ENCODE measurements at places on chromosomes 4 and X.

GRCh38 chrX:155259752-155260151 lies 4.5 kb downstream of the RAB39B start:
- DNase-seq, result no peak

DNA sequence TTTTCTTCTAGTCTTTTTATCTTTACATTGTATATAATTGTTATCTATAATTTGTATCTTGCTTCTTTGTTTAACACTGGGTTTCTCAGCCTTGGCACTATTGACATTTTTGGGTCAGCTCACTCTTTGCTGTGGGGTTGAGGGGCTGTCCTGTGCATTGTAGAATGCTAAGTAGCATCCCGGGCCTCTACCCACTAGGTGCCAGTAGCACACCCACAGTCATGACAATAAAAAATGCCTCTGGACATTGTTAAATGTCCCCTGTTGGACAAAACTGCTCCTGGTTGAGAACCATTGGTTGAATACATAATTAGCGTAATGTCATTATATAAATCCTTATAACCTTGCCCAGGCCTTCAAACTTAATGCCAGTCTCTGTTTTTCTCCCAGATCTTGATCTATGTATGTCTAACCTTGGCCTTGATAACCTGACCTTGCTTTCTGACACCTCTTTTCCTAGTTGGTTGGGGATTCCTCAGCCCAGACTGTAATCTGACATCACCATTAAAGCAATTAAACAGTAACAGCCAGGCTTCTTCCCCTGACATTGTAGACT lies 46.1 kb downstream of the DCX start:
- no peak for DNase-seq

GRCh38 chr4:182748283-182748682 lies 168.9 kb downstream of the DCTD start:
- DNase-seq, result no peak

DNA sequence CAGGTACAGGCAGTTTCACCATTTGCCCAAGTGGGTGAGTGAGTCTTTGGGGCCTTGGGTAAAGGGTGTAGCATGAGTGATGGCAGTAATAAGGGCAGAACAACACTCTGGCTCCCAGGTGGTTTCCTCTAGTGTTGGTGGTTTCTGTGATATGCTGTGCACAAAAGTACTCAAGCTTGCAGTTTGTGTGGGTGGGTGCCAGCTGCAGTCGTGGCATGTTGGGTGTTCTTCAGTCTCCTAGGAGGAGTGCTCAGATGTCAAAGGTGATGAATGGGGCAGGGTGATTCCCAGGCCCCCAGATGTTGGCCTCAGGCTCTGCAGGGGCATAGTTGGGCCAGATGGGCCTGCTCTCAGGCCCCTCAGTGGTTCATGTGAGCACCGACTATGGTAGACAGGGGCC lies 166.1 kb upstream of the KLF8 start:
- no peak for DNase-seq

DNA sequence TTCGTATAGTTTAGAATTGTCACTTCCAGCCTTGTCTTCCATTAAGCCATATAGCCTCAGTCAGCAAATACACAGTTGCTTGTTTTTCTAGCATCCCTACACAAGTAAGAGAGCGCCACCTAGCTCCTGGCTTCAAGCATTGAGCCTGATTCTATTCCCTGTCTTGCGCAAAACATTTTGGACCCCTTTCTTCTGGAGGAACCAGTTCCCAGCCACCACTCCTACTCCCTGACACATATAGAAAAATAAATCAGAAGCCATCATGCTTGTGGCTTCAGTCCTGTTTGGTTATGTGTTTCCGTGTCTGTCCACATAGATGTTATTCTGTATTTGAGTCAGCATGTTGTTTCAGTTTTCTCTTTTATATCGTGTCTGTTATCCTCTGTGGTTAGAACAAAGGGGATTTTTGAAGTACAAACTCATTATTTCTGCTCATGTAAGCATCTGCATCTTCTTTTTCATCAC lies 59.9 kb downstream of the GK start:
- DNase-seq, result peak; percentile 1

DNA sequence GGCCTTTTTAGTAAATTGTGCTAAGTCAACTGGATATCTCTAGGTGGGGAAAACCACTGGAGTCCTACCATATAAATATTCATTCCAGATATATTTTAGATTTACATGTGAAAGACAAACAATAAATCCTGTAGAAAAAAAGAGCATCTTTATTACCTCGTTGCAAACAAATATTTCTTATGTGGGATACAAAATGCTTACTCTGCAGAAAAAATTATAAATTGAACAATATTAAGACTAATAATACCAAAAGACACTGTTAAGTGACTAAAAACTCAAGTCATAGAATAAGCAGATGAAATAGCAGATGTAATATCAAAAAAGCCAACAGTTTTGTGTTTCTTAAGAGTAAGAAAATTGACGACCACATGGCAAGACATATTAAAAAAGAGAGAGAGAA lies 43.8 kb downstream of the SULT1B1 start:
- no peak for DNase-seq

- no peak for DNase-seq
Measured at GRCh38 chrX:49300703-49301102, 2.7 kb upstream of the GAGE10 start.

DNA sequence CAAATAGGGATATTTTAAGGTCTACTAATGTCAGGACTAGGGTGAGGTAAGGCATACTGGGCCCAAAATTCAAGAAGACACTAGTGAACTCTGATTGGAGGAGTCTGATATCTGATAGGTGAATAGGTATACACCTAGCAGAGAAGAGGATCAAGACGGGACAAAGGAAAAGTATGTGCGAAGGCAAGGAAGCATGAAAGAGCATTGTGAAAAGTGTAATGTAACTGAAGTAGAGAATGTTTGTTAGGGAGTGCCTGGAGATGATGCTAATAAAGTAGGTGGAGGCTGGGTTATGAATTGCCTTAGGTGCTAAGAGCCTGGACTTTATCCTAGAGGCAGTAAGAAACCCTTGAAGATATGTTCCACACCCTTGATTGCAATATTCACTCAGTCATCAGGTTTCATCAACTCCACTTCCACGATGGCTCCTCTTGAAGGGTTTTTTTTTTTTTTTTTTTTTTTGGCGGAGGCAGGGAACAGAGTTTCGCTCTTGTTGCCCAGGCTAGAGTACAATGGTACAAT lies 49.9 kb upstream of the XIAP start:
- no peak for DNase-seq

- DNase-seq, result no peak
Measured at GRCh38 chr4:72471816-72472215, 97.2 kb downstream of the ADAMTS3 start.

DNA sequence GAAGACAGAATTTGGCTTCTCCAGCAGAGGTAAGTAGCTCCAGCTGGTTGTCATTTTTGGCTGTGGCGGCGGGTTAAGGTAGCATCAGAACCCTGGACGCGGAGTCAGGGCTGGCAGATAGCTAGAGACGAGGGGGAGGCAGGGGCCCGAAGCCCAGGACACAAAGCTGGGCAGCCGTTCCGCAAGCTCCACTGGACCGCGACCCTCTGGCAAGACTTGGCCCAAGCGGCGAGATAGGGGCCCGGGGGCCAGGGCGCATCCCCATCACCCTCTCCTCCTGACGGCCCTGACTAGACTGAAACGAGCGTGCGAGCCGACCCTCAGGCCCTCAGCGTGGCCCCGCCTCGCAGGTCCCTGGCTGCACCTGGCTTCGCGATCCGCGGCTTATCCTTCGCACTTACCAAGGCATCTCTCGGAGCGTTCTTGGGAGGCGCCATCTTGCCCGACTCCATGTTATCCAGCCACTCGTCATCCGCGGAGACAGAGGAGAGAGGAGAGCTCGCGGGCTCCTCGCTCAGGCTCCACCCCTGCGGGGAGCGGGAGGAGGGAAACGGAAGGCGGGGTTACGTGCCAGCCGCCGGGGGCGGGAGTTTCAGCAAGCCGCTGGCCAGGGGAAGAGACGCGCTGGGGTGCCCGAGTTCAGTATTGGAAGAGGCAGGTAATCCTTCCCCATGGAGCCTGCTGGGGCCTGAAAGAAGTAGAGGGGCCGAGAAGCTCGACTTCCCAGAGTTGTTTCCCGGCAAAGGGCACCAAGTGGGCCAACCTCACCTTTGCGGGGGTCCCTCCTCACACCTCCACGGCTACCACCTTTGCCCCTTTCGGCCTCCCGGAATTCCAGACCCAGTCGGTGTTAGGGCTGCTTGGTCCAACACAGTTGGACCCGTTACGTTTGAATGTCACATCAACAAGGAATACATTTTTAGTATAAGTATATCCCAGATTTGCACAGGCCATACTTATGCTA lies at the start of gene TAF9B:
TAF9B (minus strand) TSS at position 491 of the 964 bp plus-strand sequence; CDS start at position 452, 39 bp downstream.
- peak; percentile 43 for DNase-seq

DNA sequence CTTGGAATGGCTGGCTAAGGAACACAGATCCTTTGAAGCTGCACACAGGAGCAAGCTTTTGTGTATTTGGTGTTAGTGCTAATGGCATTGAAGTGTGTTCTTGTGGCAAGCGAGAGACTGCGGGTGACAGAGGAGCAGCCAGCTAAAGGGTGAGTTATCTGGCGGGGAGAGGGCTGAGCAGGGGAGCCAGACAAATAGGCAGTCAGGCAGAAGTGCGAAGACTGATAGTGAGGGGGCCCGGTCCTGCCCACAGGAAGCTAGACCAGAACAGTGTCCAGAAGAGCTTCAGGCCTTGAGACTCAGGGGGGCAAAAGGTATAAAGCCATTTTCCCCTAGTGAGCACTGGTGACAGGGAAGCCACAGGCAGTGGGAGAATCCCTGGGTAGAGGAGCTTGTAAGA lies 49.6 kb upstream of the MAMLD1 start:
- DNase-seq, result no peak

- DNase-seq, result no peak
Measured at GRCh38 chrX:125150231-125150630, 169.4 kb upstream of the TEX13C start.

GRCh38 chr4:172850838-172851237 lies 317.8 kb upstream of the GALNT7 start:
- DNase-seq, result peak; percentile 74

- no peak for DNase-seq
Measured at GRCh38 chr4:139005774-139006173, 9.8 kb upstream of the NOCT start.

DNA sequence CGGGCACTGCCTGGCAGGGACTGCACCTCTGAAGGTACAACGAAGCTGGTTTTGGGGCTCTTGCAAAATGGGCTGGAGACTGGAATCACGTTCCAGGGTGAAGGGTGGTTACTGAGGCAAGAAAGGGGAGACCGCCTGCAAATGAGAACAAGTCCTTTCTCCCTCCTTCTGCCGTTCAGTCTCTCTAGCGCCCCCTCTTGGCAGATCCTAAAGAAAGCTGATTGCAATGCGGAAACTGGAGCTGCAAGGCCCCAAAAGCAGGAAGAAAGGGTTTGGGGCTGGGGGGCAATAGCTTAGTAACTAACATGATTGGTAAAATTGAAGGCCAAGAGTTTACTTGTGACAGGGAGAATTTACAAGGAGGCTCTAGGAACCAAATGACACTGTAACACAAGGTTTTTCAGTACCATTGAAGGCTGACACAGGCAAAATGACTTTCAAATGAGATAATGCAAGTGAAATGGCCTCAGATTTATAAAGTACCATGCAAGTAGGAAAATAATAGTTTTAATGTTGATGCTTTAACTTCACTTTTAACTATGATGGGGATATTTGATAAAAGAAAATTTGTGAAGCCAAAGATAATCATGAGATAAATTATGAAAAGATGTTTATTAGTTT lies 222.7 kb upstream of the HAND2 start:
- no peak for DNase-seq

GRCh38 chr4:78369679-78370078 lies 181.9 kb upstream of the ANXA3 start:
- peak; percentile 29 for DNase-seq

- no peak for DNase-seq
Measured at GRCh38 chr4:37132351-37132974, 112.1 kb upstream of the NWD2 start.

- no peak for DNase-seq
Measured at GRCh38 chr4:158835226-158836001, 66.6 kb downstream of the FNIP2 start.

GRCh38 chrX:153226344-153227185 lies 47.5 kb downstream of the MAGEA1 start:
- peak; percentile 89 for DNase-seq

- no peak for DNase-seq
Measured at GRCh38 chrX:112056476-112056875, 26.1 kb downstream of the TRPC5 start.

- peak; percentile 63 for DNase-seq
Measured at GRCh38 chr4:87356832-87357526, 34.0 kb downstream of the HSD17B11 start.

DNA sequence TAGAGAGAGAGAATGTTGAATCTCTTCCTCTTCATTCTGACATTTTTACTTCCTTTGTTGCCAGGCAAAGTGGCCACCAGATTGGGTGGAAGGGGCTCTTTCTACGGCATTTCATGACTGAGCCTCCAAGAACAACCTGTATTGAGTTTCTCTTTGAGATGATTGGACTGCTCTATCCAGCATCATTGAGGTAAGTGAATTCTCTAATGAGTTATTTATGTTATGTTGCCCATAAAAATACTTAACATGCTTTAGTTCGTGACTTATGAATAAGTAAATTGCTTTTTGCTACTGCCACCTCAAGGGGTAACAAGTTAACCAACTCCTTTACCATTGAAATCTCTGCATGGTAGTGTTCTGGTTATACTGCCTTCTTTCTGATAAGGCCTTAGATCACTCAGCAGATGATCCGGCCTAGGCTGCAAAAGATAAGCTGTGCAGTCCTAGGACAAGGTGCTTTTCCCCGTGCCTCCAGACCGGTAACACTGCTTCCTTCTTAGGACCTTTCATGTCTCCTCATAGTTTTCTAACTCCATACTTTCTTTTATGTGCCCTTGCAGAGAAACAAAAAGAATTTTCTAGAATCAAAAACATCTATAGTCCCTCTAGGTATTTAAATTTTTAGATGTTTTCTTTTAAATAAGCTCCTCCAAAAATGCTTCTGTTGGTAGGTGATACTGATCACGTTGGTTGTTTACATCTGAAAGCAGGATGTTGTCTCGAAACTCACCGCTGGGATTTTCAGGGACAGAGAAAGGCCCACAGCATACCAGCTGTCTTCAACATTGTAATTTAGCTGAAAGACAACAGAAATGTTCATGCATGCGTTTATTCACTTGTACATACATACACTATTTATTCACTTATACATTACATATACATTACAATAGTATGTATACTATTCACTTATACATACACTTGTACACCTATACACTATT lies 157.1 kb upstream of the RBPJ start:
- DNase-seq, result no peak

DNA sequence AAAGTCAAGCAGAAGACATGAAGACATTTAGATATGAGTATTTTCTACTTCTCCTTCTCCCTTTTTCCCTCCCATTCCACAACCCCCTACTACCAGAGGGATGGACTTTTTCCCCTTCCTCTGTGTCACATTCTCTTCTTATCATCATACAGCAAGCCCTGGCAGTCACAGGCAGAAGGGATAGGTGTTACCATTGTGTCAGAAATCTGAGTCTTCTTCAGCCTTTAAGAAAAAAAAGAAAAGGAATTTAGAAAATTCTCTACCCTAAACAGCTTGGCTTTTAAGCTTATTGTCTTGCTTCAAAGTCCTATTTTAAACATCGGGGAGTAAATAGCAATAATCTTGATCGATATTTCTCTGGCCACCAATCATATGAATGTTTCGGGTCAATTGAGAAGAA lies 30.9 kb upstream of the ADH1C start:
- no peak for DNase-seq

Measured in foreskin keratinocyte (primary cell).